ENCODE measurements at places on chromosomes 4 and X. TPM values are rescaled to one million over a fixed set of nuclear protein-coding genes. Genes with fewer than 3 reads are reported as not detected.

DNA sequence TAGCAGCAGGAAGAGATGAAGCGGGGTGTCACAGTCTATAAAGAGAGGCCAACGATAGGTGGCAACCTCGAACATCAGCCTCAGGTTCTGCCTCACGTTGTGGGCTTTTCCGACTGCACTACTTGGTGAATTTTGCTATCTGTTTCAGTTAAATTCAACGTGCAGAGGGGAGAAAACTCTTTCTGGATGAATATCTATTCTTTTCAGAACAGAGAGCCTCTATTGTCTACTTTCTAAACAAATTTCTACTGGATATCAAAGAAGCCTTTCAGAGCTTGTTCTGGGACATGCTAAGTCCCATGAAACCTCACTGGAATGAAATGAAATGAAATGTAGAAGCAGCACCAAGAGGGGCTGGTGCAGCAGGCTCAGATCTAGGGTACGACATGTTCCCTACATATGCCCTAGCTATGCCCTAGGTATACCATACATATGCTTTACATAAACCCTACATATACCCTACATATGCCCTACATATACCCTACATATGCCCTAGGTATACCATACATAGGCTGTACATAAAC lies 116.5 kb upstream of the TRIM2 start:
- DNase-seq, result no peak

- peak; percentile 43 for DNase-seq
Measured at GRCh38 chr4:20544645-20545044, 155.6 kb upstream of the PACRGL start.

GRCh38 chr4:61373901-61374440 lies 173.8 kb downstream of the ADGRL3 start:
- DNase-seq, result no peak

Gene ERAS
- 0.27 TPM for total RNA-seq
